Suprapubic skin (tissue), 4 donors: ENCODE measurements at places on chromosomes 4 and X. TPM values are rescaled to one million over a fixed set of nuclear protein-coding genes. Genes with fewer than 3 reads are reported as not detected.

GRCh38 chrX:154369449-154370299, 4.8 kb downstream of the FLNA start:
- H3K4me3 ChIP-seq, result peak overlapping the region; percentile 67
- H3K4me1 ChIP-seq, result peaks cover 61% of the 10 kb centered on the region
- no peak for DNase-seq
- no peaks in the 10 kb centered on the region for H3K27me3 ChIP-seq
- H3K36me3 ChIP-seq, result peaks cover 26% of the 10 kb centered on the region

DNA sequence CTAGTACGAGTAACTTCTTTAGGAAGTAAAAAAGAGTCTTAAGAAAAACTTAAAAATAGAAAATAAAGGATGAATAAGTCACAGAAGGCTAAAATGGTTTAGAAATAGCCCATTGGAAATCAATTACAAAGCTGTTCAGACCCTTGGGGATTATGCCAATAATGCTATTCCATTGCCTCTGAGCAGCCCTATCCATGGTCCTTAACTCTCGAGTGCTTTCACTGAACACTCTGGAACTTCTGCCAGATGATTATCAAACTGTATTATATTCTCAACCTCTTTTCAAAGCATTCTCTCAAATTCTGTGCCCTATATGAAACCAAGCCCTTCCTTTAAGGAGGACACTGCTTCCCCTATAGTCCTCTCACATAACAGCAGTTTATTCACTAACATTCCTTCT, 17.0 kb downstream of the SLC9B1 start:
- H3K4me1 ChIP-seq, result no peaks in the 10 kb centered on the region
- H3K27me3 ChIP-seq, result no peaks in the 10 kb centered on the region
- no peak overlapping the region for H3K27ac ChIP-seq
- DNase-seq, result no peak

DNA sequence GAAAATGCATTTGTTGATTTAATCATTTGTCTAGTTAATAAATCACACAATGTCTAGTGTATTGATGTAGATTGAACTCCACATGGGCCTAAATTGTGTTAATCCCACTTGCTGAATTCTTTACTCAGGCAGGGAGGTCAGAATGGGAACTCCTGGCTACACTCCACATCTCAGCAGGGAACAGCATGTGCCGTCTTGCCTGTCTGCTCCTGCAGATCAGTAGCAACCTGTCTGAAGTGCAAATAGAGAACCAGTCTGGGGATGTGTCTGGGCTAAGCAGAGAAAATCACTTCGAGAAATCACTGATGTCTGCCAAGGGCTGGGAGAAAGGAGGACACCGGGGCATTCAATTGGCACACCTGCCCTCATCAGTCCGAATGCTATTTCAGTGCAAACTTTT, 16.5 kb upstream of the MXRA5 start:
- DNase-seq, result no peak
- no peaks in the 10 kb centered on the region for H3K36me3 ChIP-seq
- H3K4me3 ChIP-seq, result no peak overlapping the region
- no peak overlapping the region for H3K27ac ChIP-seq
- H3K27me3 ChIP-seq, result no peaks in the 10 kb centered on the region

DNA sequence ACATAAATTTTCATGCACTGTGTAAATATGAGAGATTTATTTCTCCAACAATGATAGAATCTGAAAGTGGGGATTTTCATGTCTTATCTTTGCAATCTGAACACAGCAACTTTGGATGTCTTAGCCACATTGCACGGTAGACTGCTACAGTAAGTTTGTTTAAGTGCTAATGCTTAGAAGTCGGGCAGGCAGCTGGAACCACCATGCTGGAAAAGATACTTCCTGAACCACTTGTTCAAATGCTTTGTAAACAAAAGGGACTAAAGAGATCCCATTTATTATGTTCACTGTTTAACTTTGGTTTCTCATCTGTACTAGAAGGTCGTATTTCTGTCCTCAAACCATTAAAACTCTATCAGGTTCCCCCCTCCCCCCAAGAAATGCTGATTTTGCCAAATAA, 555.9 kb upstream of the DIPK2B start:
- H3K27me3 ChIP-seq, result no peaks in the 10 kb centered on the region
- no peak for DNase-seq
- H3K4me3 ChIP-seq, result no peak overlapping the region
- peaks cover 6% of the 10 kb centered on the region for H3K4me1 ChIP-seq
- H3K27ac ChIP-seq, result peak overlapping the region; percentile 10

DNA sequence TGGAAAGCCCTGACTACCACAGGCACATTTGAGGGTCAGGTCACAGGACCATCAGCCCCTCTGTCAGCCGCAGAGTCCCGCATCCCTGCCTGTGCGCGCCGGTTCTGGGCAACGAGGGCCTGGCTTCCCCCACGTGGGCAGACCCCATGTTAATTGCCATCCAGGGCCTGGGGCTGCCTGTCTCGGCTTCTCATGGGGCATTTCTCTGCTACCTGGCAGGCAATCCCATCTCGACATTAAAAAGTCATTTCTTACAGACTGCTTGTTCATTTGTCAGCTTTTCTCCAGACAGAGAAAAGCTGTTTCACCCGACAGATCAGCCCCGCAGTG, 45.6 kb upstream of the SORCS2 start:
- H3K27me3 ChIP-seq, result peaks cover 6% of the 10 kb centered on the region
- H3K36me3 ChIP-seq, result no peaks in the 10 kb centered on the region
- no peak for DNase-seq
- no peak overlapping the region for H3K27ac ChIP-seq

- no peaks in the 10 kb centered on the region for H3K27me3 ChIP-seq
- no peak overlapping the region for H3K4me3 ChIP-seq
- H3K27ac ChIP-seq, result no peak overlapping the region
- DNase-seq, result no peak
- H3K36me3 ChIP-seq, result no peaks in the 10 kb centered on the region
Measured at GRCh38 chr4:24921491-24921890, 8.6 kb upstream of the CCDC149 start.

GRCh38 chr4:176794651-176795050, 1.9 kb upstream of the VEGFC start:
- peaks cover 23% of the 10 kb centered on the region for H3K4me1 ChIP-seq
- peaks cover 8% of the 10 kb centered on the region for H3K27me3 ChIP-seq
- H3K27ac ChIP-seq, result peak overlapping the region; percentile 14
- DNase-seq, result no peak

DNA sequence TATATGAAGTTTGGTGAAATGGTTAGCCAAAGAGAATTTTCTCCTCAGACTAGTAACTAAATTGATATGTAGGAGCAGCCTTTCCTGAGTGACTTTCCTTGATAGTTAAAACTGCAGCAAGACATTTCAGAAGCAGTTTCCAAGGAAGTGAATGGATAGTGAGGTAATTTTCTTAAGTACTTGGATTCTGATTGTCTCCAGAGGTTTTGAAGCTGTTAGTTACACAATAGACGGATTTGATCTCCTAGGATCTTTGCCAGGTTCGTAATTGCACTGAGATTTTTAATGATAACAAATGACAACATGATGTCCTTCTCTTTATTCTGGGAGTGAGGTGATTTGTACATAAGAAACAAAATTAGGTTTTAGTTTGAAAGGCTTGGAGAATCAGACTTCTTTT, 29.2 kb downstream of the PRRG1 start:
- no peak overlapping the region for H3K27ac ChIP-seq
- H3K4me1 ChIP-seq, result no peaks in the 10 kb centered on the region
- no peaks in the 10 kb centered on the region for H3K27me3 ChIP-seq
- no peaks in the 10 kb centered on the region for H3K36me3 ChIP-seq

- no peak overlapping the region for H3K4me3 ChIP-seq
- no peaks in the 10 kb centered on the region for H3K27me3 ChIP-seq
- H3K4me1 ChIP-seq, result peaks cover 11% of the 10 kb centered on the region
Measured at GRCh38 chr4:89754531-89754930, 82.4 kb downstream of the SNCA start.

The MAGEB6 gene
- total RNA-seq, result not detected

DNA sequence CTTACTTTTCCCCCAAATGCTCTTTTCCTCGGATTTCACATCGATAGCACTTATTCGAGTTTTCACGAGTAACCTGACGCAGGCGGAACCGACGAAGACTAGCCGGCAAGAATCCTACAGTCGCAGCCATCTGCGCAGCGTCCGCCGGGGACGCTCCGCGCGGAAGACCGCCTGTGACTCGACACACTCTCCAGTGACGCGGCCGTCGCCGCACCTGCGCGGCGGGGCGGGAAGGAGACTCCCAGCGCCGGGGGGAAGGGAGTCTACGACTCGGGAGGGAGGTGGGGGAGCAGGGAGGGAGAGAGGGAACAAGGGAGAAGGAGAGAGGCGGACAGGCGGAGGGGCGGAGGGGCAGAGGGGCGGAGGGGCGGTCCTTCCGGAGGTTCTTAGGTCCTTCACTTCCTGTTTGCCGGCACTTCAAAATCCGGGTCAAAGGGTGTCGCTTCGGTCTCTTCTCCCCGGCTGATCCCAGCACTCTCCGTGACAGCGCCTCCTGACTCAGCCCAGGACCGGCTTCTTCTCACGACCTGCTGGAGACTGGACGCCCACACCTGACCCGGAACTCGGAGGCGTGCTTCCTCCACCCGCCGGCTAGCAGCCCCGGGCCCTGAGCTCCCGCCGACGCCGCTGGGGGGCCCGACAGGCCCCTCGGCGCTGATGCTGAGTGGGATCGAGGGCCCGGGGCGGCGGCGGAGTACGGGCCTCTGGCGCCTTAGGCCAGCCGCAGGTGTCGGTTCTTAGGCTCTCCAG, at the start of gene USP38:
Gene USP38 (plus strand): TSS at position 415 of the 750 bp plus-strand sequence. CDS start 534 bp downstream, outside the sequence.
- H3K4me3 ChIP-seq, result peak within 1 kb of the TSS; percentile 69
- no peaks in the 10 kb centered on the region for H3K36me3 ChIP-seq
- H3K27me3 ChIP-seq, result no peaks in the 10 kb centered on the region
- DNase-seq, result peak; percentile 93
- peaks cover 59% of the 10 kb centered on the region for H3K4me1 ChIP-seq

GRCh38 chrX:70338290-70338689, 48.4 kb downstream of the KIF4A start:
- no peak overlapping the region for H3K27ac ChIP-seq
- no peak overlapping the region for H3K4me3 ChIP-seq
- no peaks in the 10 kb centered on the region for H3K36me3 ChIP-seq
- H3K27me3 ChIP-seq, result no peaks in the 10 kb centered on the region
- no peak for DNase-seq
- no peaks in the 10 kb centered on the region for H3K4me1 ChIP-seq

The CSAG2 gene
- total RNA-seq, result not detected

- no peaks in the 10 kb centered on the region for H3K4me1 ChIP-seq
- H3K4me3 ChIP-seq, result no peak overlapping the region
- DNase-seq, result no peak
- H3K27me3 ChIP-seq, result no peaks in the 10 kb centered on the region
- no peaks in the 10 kb centered on the region for H3K36me3 ChIP-seq
Measured at GRCh38 chr4:76279462-76279861, 27.1 kb upstream of the STBD1 start.

GRCh38 chr4:188109157-188109755, at the start of gene TRIML2:
Gene TRIML2, minus strand, starts transcription at chr4:188109603. Its CDS starts 4,235 bp downstream, at chr4:188105368.
- H3K36me3 ChIP-seq, result no peaks in the 10 kb centered on the region
- H3K27ac ChIP-seq, result no peak within 1 kb of the TSS
- no peak within 1 kb of the TSS for H3K4me3 ChIP-seq
- DNase-seq, result no peak
- no peaks in the 10 kb centered on the region for H3K4me1 ChIP-seq

DNA sequence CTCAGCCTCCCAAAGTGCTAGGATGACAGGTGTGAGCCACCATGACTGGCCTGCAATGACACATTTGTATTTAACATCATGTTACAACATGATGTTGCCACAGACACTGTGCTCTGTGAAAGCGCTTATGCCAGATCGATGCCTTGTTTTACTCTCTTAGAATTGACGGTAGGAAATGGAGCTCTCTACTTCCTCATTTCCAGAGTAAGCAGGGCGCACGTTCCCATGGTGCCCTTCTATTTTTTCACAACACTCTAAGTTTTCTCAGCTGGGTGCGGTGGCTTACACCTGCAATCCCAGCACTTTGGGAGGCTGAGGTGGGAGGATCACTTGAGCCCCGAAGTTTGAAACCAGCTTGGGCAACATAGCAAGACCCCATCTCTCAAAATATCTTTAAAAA, 60.7 kb upstream of the DHRSX start:
- no peaks in the 10 kb centered on the region for H3K4me1 ChIP-seq
- no peak for DNase-seq
- H3K27ac ChIP-seq, result no peak overlapping the region

The RASGEF1B gene
- 56.9 TPM for total RNA-seq

- no peak overlapping the region for H3K27ac ChIP-seq
- no peak for DNase-seq
- peaks cover 98% of the 10 kb centered on the region for H3K27me3 ChIP-seq
- H3K36me3 ChIP-seq, result peaks cover 8% of the 10 kb centered on the region
- peak overlapping the region; percentile 70 for H3K4me3 ChIP-seq
- peaks cover 70% of the 10 kb centered on the region for H3K4me1 ChIP-seq
Measured at GRCh38 chr4:4862071-4862551, 2.6 kb downstream of the MSX1 start.

DNA sequence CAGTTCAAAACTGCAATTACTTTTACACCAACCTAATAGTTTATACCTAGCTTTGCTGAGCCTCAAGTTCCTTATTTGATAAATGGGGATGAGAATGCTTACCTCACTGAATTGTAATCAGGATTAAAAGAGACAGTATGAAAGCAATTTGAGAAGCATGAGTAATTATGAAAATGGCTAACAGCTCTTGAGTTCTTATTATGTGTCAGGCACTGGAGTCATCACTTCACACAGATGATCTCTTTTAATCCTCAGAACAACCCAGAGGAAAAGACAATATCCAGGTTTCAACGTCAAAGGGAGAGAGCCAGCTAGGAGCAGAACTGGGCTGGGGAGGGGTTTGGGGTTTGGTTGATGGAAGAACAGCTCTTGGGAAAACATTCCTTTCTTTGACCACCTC, 221.0 kb upstream of the NWD2 start:
- H3K4me3 ChIP-seq, result no peak overlapping the region
- no peak for DNase-seq
- H3K27me3 ChIP-seq, result no peaks in the 10 kb centered on the region
- H3K4me1 ChIP-seq, result no peaks in the 10 kb centered on the region

The HPSE gene
- total RNA-seq, result 10.6 TPM

The CXCL11 gene
- 0.72 TPM for total RNA-seq

- no peak for DNase-seq
- no peaks in the 10 kb centered on the region for H3K27me3 ChIP-seq
- H3K27ac ChIP-seq, result no peak overlapping the region
- H3K4me3 ChIP-seq, result no peak overlapping the region
Measured at GRCh38 chrX:129099207-129099606, 424.1 kb downstream of the SMARCA1 start.

GRCh38 chr4:186051096-186051495, 17.9 kb upstream of the TLR3 start:
- H3K27me3 ChIP-seq, result no peaks in the 10 kb centered on the region
- DNase-seq, result no peak
- no peak overlapping the region for H3K27ac ChIP-seq
- H3K4me3 ChIP-seq, result no peak overlapping the region

The ERVMER34-1 gene
- 1.8 TPM for total RNA-seq
